ENCODE measurements at places on chromosomes 6 and 20. TPM values are rescaled to one million over a fixed set of nuclear protein-coding genes. Genes with fewer than 3 reads are reported as not detected.

The SNX14 gene
- total RNA-seq = 94.9 TPM

The PRKN gene
- total RNA-seq = 1.1 TPM

The DEFB123 gene
- total RNA-seq = not detected

The RAB44 gene
- 0.03 TPM for total RNA-seq

The RAET1G gene
- total RNA-seq = 1.6 TPM

The FRK gene
- 1.6 TPM for total RNA-seq

The OPRL1 gene
- 2.4 TPM for total RNA-seq

The SLC17A3 gene
- not detected for total RNA-seq

The DEFB116 gene
- not detected for total RNA-seq

The APMAP gene
- 102 TPM for total RNA-seq

The MCCD1 gene
- not detected for total RNA-seq

The CABLES2 gene
- 1.0 TPM for total RNA-seq

The MYH7B gene
- total RNA-seq = 0.20 TPM

The MKKS gene
- total RNA-seq = 13.7 TPM

The DYNLT1 gene
- total RNA-seq = 45.2 TPM

The BAK1 gene
- total RNA-seq = 14.5 TPM

The EDEM2 gene
- total RNA-seq = 101 TPM

The GPX6 gene
- total RNA-seq = not detected

The SLC12A5 gene
- total RNA-seq = 0.07 TPM

The KCNK5 gene
- 0.03 TPM for total RNA-seq

The TMEM30A gene
- 281 TPM for total RNA-seq

The ESR1 gene
- total RNA-seq = 1.8 TPM

The PHACTR1 gene
- 1.6 TPM for total RNA-seq

The CLIC1 gene
- 417 TPM for total RNA-seq

The IRAK1BP1 gene
- 4.2 TPM for total RNA-seq

The PRR18 gene
- total RNA-seq = not detected

The CLDN20 gene
- not detected for total RNA-seq

The FOXC1 gene
- total RNA-seq = 8.2 TPM
